ENCODE measurements at places on chromosomes 3 and 15.

DNA sequence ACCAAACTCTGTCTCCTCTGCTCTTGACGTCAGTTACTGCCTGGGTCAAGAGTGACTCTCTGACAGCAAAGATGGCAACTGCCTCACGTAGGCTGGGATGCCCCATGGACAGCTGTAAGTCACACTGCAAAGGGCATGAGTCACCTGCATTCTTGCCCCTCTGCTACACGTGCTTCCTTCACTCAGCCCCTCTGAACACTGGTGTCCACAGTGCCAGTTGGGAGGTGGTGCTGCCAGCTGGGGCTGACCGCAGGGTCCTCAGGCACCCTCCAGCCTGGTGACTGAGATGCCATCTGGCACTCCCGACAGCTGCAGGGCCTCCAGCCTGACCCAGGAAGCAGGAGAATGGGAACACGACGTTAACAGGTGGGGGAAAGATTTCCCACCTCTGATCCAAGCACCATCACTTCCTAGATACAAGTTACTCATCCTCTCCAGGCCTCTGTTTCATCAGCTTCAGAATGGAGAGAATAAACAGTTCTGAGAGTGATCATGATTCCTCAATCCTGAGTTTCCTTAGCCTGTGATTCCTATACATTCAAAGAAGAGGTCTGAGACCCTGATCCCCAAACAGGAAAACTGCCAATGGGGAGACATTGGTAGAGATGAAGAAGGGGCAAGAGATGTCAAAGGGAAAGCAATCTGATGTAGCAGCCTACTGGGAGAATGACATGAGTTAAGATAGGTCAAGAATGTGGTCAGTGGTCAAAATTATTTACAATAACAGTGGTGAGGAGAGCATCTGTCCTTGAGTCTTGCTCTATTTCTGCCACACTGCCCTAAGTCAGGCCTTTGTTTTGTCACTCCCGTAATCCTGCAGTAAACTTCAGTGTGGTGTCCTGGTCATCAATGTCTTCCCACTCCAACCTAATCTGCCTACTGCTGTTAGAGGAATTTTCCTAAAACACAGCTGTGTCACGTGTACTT is 86.1 kb upstream of the BCL6 start:
- DNase-seq, result no peak

- DNase-seq, result no peak
Measured at GRCh38 chr3:46990573-46991374, 11.3 kb downstream of the NBEAL2 start.

- no peak for DNase-seq
Measured at GRCh38 chr3:184737641-184738505, 26.0 kb upstream of the MAGEF1 start.

DNA sequence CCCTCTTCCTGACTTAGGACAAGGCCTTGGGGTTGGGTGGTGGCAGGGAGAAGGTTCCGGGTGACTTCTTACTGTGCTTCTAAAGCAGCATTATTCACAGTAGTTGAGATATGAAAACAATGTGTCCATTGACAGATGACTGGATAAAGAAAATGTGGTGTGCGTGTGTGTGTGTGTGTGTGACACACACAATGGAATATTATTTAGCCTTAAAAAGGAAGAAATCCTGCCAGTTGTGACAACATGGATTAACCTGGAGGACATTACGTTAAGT is 128.1 kb upstream of the RASGRP1 start:
- DNase-seq, result no peak

DNA sequence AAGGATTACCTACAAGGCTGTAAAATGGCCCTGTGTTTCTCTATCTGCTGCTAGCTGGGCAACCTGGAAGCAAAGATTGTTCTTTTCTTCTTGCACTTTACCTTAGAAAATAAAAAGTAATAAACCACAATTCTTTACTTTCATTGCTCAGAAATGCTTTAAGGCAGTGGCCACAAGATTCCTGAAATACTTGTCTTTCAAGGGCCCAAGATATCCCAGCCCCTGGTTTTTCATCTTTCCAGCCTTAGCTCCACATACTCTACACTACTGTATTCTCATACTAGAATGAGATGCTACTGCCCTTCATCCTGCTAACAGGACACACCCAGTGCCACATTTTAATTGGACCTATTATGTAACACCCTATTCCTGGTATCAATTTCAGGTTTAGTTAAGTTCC is 78.9 kb downstream of the GTF2E1 start:
- DNase-seq, result no peak

DNA sequence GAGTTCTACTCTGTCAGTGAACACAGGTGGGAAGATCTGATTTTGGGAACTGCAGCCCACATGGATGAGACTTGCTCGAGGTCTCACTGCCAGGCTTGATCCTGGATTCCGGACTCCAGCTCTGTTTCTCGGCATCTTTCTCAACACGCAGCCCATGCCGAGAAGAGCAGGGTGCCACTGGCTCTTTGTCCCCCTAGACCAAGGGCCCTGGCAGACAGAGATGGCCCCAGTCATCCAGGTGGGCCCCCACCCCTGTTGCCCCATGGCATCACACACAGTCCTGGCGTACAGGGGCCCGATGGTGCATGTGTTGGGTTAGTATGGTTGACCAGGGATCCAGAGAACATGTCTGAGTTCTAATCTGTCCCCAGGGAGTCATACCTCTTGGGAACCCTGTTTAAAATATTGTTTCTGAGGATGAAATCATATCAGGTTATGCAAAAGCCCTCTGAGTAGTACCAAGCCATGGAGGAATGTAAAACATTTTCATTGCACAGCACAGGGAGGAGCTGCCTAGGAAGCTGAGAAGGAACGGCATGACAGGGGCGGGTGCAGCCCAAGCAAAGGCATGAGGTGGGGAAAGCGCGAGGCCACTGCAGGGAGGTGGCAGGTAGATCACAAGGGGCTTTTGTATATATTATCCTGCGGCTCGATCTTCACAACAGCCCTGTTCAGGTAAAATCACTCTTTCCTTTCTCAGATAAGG is 320.6 kb downstream of the UACA start:
- no peak for DNase-seq

- no peak for DNase-seq
Measured at GRCh38 chr3:181629029-181629428, 82.7 kb upstream of the SOX2 start.

DNA sequence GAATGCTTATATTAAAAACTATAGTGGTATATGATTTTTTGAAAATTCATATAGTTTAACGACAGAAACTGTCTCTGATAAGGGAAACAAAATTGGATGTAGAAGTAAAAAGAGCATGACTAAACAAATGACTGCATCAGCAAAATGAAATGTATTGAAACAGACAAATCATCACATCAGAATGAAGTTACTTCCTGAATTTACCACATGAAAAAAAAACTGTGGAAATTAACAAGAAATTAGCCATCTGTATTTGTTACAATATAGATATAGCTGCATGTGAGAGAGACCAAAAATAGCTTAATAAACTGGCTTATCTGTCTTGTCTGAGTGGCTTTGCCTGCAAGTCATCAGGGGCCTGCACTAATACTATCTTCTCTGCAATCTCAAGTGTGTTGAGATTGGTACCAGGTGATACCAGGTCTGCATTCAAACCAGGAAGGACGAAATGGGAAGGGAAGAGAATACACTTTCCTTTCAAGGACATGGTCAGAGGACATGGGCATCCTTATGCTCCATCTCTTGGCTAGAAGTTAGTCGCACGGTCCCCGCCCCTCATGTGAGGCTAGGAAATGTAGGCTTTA is 388.7 kb downstream of the GRM7 start:
- no peak for DNase-seq

DNA sequence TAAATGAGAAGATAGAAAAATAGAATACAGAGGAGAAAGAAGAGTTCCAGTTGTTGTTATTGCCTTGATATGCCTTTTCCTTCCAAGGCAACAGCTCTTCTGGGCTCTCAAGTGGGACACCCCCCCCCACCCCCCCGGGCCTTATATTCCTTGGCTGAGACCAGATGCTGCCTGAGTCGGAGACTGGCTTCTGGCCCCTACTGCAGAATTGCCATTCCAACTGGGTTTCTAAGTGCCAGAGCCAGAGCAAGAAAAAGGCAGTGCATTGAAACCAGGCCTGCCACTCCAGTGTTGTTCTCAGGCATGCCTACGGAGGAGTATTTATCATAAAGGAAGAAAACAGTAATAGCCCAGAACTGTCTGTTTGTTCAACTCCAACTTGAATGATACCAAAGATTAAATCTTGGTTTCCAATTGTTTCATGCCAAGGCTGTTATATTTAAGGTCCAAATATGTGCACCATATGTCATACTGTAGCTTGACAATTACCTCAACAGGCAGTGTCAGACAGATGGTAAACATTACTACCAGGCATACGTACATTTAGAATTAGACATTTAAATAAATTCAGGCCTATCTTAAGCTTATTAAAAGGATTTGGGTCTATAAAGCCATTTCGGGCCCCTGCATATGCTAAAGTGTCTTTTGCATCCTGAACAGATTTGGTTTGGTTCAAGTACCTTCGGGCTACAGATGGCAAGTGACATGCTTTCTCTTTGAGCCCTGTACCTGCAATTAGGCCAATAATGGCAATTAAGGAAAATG is 209.9 kb upstream of the SEMA6D start:
- DNase-seq, result no peak

All from effector CD8-positive, alpha-beta T cell (primary cell).